HS-5 (cell line): ENCODE measurements at places on chromosomes 2 and 18.
A peak's percentile ranks its signal among the peaks of the same experiment; 100 is the strongest.

GRCh38 chr2:212548455-212548819 is 9.8 kb upstream of the ERBB4 start:
- DNase-seq = peak; percentile 35

GRCh38 chr2:11933854-11934253 is 187.4 kb downstream of the LPIN1 start:
- no peak for DNase-seq

GRCh38 chr2:74559912-74560311 is 5.4 kb downstream of the DOK1 start:
- DNase-seq = no peak

GRCh38 chr18:21803495-21803894 is 62.9 kb downstream of the MIB1 start:
- DNase-seq = no peak

DNA sequence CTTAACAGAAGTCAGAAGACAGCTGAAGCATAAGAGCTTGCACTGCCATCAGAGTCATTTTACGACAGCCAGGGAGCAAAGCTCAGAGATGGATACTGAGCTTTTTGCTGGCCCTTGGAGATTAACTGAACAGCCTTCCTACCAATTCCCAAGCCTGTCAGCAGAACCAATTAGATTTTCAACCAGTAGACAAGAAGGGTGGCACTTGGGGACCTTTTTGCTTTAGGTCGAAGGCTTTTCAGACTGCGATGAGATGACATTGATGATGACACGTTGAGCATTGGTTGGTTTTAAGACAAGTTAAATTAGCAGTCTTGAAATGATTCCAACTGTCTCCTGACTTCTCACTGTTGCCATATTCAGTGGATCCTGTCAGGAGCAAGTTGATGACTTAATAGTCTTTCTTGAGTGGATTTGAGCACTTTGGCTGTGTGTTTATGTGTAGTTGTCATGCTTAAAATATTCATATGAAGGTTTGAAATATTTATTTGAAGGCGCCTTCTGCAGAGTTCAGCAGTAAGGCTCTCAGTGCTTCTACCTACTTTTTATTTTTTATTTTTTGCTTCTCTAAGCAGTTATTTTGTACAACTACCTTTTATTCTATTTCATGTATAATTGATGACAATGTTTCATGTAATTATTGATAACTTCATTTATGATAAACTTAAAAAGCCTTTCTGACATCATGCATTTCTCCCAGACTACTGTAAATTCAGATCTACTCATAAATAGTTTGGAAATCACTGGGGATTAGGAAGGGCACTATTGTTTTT is 256.7 kb downstream of the CAMKMT start:
- DNase-seq = no peak

DNA sequence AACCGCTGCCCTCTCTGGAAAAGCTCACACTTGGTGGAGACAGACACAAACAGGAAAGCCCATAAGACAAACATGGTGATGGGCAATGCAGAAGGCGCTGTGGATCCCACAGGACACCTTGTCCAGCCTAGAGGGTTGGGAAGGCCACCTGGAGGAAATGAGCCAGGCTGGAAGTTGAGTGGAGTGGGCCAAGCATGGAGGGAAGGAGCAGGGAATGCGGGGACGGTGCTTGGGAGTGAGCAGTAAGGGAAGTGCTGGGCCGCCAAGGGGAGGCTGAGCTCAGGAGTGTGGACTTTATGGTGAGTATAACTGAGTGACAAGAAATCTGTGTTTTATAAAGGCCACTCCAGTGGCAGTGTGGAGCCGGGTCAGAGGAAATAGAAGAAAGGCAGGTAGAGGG is 2.8 kb upstream of the GRHL1 start:
- no peak for DNase-seq

GRCh38 chr2:82224301-82224940 is 1919.9 kb upstream of the LRRTM1 start:
- no peak for DNase-seq

DNA sequence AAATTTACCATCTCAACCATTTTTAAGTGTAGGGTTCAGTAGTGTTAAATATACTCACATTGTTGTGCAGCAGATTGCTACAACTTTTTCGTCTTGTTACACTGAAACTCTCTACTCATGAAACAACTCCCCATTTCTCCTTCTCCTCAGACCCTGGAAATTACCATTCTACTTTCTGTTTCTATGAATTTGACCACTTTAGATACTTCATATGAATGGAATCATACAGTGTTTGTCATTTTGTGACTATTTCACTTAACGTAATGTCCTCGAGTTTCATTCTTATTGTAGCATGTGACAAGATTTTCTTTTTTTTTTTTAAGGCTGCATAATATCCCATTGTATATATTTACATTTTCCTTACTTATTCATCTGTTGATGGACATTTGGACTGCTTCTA is 203.8 kb downstream of the PLCL1 start:
- DNase-seq = no peak

DNA sequence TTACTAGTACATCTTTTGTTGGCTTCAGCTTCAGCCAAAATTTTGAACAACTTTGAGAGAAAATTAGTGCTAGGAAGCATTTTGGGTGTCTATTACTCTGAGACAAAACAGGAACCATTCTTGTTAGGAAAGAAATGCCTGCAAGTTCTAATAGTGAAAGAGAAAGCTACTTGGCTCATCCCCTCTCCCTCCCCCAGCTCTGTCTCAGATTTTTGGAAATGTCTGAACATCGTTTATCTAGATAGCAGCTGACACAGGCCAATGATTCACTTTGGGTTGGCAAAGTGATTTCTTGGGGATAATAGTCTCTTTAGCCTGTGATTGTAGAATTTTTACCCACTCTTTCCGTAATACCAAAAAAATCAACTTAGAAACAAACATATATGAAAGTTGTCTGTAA is 42.3 kb upstream of the PTPRM start:
- no peak for DNase-seq

- no peak for DNase-seq
Measured at GRCh38 chr2:101619191-101619591, 78.3 kb upstream of the MAP4K4 start.

DNA sequence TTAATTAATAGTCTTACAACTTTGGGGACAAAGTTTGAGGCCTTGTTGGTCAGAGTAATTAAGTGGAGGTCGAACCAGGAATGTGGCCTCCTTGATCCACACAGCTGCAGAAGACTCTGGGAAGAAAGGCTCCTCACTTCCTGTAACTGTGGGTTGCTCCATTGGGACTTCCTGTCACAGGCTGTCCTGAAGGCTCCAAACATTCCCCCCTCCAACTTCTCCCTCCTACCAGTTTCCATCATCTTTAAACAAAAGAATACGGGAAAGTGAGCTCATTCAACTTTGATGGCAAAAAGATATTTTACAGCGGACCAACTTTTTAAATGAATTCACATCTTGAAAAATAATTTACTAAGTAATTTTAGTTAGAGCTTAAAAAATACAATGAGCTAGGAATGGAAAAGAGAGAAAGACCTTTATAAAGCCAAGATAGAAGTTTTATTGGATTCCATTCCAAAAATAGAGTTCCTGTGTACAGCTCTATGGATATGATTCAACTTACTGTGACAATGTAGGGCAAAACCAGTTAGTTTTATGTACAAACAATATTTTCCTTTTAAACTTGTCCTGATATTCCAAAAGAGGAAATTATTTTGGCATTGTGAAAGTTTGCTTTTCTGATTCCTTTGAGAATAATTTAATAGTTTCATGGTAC is 212.0 kb upstream of the NABP1 start:
- no peak for DNase-seq

GRCh38 chr18:42413870-42414269 is 458.8 kb downstream of the PIK3C3 start:
- DNase-seq = peak; percentile 23

DNA sequence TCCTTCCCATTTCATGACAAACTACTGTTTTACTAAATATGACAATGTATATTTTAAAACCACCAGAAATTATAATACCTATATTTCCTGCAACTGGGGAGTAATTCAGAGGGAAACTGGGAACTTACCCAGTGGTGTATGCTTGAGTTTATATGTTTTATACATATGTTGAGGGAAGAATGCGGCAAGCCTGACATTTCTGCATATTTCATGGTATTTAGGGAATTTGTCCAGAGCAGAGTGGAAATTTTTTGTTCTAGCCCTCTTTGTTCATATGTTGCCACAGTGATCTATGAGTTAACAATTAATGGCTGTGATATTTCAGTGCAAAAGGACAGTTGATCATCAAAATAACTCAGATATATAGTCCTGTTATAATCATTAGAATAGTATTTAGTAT is 230.8 kb upstream of the VWC2L start:
- no peak for DNase-seq

GRCh38 chr2:121821476-121822158 is 66.2 kb downstream of the TSN start:
- DNase-seq = no peak

DNA sequence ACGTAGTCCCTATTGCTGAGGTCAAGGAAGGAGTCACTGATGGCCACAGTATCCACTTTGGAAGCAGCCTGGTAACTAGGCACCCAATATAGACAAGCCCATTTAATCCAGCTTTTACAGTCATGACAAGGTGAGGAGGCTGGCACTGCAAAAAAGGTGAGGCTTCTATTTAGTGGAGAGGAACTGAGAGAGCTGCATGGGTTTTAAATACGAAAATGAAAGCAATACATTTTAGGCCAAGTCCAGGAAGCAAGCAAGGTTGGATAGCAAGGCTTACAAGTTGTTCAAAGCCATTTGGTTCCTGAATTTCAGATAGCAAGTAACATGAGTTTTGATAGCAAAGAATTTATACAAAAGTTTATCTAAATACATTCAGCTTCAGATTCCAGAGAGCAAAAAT is 80.4 kb downstream of the SGPP2 start:
- DNase-seq = no peak

- DNase-seq = no peak
Measured at GRCh38 chr18:48013162-48013561, 82.7 kb upstream of the SMAD2 start.

GRCh38 chr2:85681372-85681763 is 12.8 kb upstream of the GNLY start:
- no peak for DNase-seq

DNA sequence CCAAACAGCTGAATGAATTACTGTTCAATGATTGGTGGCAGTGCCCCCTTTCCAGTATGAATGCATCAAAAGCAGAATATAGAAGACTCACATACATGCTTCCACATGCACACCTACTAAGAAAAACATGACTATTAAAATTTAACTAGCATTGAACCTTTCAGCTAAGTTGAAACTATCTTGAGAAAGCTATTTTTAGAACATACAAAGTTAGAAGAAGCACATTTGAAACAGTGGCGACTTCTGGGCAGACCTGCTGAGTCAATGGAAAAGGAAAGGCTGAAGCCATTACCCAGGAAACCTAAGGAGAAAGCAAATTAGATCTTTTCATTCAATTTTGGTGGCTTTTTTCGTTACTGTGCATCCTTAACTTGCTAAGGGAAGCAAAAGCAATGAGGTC is 55.9 kb downstream of the PLA2R1 start:
- no peak for DNase-seq

GRCh38 chr2:230751062-230751461 is 38.4 kb downstream of the CAB39 start:
- peak; percentile 68 for DNase-seq

DNA sequence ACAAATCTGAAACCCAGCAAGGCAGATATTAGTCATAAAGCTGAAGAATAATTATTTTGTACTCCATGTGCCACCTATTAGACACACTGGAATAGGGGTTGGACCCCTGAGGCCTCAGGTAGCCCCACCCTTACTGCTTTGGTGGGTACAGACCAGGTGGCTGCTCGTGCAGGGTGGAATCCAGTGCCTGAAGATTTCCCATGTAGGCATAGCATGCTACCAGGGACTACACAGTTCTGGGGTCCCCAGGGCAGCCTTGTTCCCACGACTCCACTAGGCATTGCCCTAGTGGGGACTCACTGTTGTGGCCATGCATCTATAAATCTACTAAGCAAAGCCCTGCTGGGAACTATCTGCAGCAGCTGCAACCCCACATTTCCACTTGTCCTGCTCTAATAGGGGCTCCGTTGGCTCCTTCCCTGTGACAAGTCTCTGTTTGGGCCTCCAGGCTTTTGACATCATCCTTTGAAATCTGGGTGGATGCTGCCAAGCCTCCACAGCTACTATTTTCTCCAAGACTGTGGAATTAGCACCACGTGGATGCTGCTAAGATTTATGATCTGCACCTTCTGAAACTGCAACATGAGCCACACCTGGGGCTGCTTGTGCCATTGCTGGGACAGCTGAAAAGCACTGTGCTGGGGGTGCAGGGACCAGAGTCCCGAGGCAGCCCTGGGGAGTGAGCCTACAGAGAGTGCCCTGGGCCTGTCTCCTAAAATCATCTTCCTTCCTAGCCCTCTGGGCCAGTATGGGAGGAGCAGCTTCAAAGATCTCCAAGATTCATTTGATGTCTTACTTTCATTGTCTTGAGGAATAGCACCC is 303.8 kb downstream of the FSIP2 start:
- DNase-seq = no peak

DNA sequence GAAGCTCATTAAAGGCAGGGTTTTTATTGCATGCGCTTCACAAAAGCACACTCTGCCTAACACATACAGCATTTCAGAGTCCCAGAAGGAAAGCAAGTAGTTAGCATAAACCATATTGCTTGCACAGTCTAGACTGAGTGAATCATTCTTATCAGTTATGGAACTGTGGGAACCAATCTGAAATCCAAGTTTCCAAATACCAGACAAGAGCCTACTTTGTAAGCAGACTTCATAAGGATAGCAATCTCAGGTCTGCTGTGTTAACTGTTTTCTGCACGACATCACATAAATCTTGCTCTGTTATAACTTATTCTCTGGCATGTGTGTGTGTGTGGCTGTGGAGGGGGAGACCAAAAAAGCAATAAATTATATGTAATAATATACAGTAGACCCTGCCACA is 608.1 kb upstream of the REG3G start:
- no peak for DNase-seq

GRCh38 chr2:10941383-10941782 is 29.6 kb downstream of the KCNF1 start:
- no peak for DNase-seq

DNA sequence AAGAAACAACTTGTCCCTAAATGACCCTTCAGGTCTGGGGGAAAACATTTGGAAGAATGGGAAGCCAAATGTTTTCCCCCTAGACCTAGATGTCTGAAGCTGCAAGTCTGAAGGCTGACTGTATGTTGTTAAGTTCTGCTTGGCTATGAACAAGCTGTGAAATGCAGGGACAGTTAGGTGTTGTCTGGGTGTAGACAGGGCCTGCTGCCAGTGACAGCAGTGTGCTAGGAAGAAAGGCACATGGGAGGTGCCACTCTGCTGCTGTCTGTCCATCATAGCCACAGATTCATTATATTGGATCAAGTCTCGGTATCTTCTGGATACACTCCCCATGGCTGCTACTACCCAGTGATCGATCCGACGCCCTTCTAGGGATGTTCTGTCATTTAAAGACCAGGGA is 265.9 kb upstream of the PXDN start:
- no peak for DNase-seq

- no peak for DNase-seq
Measured at GRCh38 chr2:204545861-204546735, 823 bp downstream of the PARD3B start.

DNA sequence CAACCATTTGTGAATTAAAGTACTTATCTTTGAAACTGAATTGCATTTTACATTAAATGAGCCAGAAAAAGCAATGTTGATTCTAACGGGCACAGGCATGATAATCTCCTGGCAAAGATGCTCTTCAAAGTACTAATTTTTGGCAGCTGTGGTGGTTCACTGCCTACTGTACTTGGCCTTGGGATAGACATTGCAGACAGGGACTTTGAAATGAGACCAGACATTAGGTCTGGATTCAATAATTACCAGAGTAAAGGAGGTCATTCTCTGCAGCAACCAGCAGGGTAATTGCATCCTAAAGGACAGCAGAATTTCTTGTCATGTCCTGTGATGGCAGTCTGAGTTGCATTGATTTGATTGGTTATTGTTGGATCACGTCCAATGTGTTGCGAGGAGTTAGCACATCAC is 986.5 kb downstream of the TDRD15 start:
- no peak for DNase-seq
